Activated naive CD8-positive, alpha-beta T cell treated with anti-CD3 and anti-CD28 coated beads, Interleukin-2, amount 50 U/mL, for 16 hours (primary cell): ENCODE measurements at places on chromosomes 13 and 19.
A peak's percentile ranks its signal among the peaks of the same experiment; 100 is the strongest.

DNA sequence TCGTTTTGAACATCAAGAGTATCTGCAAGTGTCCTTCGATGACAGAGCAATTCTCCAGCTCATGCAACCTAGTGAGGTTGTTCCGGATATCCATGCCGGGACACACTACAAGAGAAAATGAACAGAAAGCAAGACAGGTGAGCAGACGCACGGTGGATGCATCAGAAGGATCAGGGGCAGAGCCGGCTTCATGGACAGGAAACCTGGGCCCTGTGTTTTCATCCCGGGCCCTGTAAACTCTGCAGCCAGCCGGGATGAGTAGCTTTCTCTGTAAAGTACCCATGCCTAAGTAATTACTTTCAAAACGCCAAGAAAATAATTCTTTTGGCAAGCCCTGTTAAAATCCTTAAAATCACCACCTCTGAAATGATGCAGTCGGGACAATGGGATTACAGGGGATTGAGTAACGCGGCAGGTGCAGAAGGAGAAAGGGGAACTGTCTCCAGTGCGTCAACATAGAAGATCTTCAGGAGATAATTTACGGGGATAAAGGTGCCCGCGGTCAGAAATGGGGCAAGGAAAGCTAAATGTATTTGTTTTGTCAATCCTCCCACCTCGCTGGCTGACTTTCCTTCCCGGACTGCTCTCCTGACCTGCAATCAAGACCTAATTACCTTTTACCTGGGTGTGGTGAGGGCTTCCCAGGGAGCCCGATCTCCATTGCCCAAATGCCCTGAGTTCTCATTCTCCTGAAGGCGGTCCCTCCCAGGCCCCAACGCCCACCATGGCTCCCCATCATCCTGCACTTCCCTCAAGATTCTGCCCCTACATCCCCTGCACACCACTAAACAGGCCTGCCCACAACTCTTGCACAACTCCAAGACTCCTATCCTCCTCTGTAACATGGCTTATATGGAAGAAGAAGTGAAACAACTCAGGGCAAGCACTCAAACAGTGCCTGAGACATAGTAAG is 26.2 kb downstream of the INSR start:
- no peak for DNase-seq

DNA sequence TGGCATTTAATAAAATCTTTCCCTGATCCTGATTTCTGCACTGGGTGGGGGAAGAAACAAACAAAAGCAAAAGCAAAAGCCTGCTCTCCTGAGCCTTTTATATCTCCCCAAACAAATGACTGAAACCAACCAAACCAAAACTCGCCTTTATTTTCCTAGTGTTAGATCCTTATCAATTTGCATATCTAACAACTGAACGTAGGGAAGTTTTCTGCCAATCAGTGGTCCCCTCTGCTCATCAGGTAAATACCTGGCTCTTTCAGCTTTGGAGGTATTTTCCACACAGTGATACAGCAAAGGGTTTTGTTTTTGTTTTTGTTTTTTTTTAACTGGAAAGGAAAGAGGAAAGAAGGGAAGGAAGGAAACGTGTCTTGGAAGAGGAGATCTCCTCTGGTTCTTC is 3.3 kb downstream of the AMER2 start:
- DNase-seq = no peak

GRCh38 chr13:100811928-100812327 is 137.3 kb upstream of the TMTC4 start:
- no peak for DNase-seq

GRCh38 chr13:28248080-28248479 is 109.7 kb downstream of the PAN3 start:
- DNase-seq = no peak

- no peak for DNase-seq
These were observed 130.6 kb upstream of the SOX21 start for GRCh38 chr13:94842901-94843300.

GRCh38 chr19:34365463-34366401 is 736 bp downstream of the GPI start:
- no peak for DNase-seq

DNA sequence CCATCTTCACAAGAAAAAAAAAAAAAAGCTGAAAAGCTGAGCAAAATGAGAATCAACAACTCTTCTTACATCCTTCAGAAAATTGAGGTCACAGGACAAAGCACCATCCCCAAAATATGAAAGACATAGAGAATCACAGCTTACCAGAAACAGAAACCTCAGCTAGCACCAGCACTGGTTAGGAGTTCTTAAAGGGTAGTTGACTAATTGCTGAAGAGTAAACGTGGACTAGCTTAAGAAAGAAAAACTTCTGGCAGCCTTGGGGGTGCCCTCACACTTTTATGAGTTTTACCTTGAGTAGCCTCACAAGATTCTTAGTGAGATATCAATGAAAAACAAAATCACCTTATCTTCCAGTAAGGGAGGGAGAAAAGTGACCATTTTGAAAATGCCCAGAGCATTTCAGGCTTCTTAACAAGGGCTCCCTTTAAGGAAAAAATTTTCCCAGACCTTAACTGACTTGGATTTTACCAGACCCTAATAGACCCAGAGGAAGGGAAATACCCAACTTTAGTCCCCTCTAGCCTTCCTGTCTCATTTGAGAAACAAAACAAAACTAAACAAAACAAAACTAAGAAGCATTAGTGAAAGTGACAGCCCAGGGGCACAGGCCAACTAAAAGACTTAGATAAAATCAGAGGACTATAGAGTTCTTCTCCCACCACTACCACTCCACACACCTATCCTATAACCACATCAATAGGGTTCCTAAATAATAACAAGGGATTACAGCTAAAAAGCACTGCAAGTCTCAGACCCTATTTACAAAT is 888.6 kb downstream of the DIAPH3 start:
- DNase-seq = no peak

GRCh38 chr13:34411894-34412293 is 530.2 kb upstream of the NBEA start:
- DNase-seq = no peak

- DNase-seq = no peak
These were observed 32.7 kb upstream of the SOX1 start for GRCh38 chr13:112034231-112034630.

- DNase-seq = no peak
These were observed 461.7 kb downstream of the KLF12 start for GRCh38 chr13:73672492-73672891.

DNA sequence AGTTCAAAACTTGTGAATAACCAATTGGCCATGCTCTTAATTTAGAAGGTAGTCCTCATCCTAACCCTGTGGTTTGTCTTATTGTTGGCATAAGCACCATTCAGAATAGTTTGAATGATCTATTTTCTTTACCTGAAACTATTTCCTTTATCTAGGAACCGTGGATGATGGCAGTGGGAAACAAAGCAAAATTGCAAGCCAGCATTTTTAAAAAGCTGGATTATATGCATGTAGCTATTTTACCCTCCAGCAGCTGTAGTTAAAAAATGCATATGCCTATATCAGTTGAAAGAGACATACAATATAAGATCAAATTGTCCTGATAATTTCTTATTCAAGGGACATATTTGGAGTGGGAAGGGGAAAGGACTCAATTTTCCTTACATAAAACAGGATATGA is 19.3 kb downstream of the ZNF613 start:
- DNase-seq = no peak

- DNase-seq = no peak
These were observed 38.0 kb upstream of the ZNF573 start for GRCh38 chr19:37817180-37817981.

- DNase-seq = no peak
These were observed 4.9 kb downstream of the ACP4 start for GRCh38 chr19:50794876-50795663.

DNA sequence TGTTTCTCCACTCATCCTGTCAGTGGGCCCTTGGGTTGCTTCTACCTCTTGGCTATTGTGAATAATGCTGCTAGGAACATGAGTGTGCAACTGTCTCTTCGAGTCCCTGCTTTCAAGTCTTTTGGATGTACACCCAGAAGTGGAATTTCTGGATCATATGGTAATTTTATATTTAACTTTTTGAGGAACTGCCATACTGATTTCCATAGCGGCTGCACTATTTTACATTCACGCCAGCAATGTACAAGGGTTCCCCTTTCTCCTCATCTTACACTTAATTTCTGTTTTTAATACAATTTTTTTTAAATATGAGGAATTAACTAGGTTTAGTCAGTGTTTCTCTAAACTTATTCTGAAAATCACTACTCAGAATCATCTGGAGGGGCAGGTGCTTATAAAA is 24.2 kb upstream of the SLC46A3 start:
- no peak for DNase-seq

- no peak for DNase-seq
These were observed 34.4 kb upstream of the NANOS3 start for GRCh38 chr19:13842291-13843103.

GRCh38 chr13:66847541-66847940 is 382.6 kb downstream of the PCDH9 start:
- no peak for DNase-seq

GRCh38 chr19:633786-634639 is 676 bp upstream of the POLRMT start:
- no peak for DNase-seq

- DNase-seq = no peak
These were observed 25.0 kb downstream of the AP2S1 start for GRCh38 chr19:46825731-46826055.

- DNase-seq = no peak
These were observed 297.9 kb downstream of the NDFIP2 start for GRCh38 chr13:79778741-79779460.

DNA sequence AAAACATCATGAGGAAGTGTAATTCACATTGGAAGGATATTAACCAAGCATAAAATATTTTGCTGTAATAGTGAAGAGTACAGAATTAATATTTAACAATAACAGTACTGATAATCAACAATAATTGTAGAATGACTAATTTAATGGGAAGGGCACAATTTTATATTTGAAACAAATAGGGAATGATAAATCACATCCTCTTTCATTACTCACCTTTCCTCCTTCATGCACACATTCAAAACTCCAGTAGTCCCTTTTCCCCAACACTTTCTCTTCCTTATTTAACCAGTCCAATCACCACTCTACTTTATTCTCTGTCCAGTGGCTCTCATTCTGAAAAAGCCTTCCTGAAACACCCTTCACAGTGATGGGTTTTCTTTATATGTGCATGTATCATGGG is 110.8 kb upstream of the POSTN start:
- DNase-seq = no peak

GRCh38 chr19:19259741-19260140 is 13.4 kb downstream of the TM6SF2 start:
- no peak for DNase-seq

DNA sequence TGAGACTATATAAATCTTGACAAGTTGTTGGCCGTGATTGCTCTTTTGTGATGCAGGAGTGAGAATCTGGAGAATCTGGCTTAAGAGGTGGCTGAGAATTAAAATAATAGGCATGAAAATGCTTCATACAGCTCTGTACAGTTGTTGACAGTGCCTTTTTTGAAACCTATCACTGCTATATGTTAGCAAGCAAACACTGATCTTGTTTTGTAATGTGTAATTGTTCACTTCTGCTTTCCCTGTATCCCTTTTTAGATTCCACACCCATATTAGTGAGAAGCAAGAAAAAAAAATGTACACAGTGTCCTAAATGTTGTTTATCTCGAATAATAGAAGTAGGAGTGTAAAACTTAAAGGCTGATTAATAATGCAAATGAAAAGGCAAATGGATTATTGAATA is 31.1 kb downstream of the ITM2B start:
- DNase-seq = no peak

GRCh38 chr19:16325161-16325527 is 518 bp downstream of the KLF2 start:
- no peak for DNase-seq

GRCh38 chr19:1401138-1401888 is at the start of gene GAMT:
Gene GAMT (minus strand): TSS chr19:1401542. CDS start chr19:1401476, 66 bp downstream.
- DNase-seq = no peak

DNA sequence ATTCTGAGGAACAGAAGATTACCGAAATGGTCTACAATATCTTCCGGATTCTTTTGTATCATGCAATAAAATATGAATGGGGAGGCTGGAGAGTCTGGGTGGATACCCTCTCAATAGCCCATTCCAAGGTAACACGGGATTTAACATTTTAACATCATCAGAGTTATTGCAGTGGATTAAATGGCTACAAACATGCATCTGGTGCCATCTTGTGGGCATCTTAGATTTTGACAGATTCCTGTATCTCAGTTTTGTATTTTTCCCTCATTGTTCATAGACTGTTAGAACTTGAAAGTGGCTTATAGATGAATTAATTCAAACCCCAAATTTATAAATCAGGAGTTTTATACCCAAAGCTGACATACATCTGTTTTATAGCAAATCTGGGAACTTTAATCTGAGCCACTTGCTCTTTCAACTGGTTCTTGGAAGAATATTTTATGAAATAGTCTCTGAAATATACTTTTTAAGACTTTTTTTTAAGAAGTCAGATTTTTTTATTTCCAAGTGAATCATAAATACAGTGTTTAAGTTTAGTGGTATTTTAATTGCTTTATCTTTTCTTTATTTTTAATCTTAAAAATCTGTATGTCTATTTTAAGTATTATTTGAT is 215.2 kb downstream of the NBEA start:
- no peak for DNase-seq

GRCh38 chr19:8610936-8611300 is 403 bp upstream of the ADAMTS10 start:
- no peak for DNase-seq

- DNase-seq = peak; percentile 55
These were observed 54.0 kb downstream of the GNG7 start for GRCh38 chr19:2648528-2648937.

DNA sequence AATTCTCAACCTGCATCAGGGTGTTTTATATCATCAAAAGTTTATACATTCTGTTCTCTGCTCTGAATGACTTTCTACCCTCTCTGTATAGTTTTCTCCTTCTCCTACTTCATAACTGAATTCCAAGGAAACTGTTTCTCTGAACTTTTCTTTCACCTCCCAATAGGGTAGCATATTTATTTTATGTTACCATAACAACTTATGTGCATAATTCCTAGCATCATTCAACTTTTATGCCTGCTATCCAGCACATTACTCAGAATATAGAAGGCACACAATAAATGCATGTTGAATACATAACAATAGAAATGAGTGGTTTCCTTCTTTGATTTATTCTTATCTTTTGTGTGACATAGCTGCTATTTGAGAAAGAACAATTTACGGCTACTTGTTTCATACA is 2385.0 kb downstream of the PCDH9 start:
- DNase-seq = no peak

GRCh38 chr13:110233951-110234280 is 73.0 kb downstream of the COL4A1 start:
- no peak for DNase-seq

DNA sequence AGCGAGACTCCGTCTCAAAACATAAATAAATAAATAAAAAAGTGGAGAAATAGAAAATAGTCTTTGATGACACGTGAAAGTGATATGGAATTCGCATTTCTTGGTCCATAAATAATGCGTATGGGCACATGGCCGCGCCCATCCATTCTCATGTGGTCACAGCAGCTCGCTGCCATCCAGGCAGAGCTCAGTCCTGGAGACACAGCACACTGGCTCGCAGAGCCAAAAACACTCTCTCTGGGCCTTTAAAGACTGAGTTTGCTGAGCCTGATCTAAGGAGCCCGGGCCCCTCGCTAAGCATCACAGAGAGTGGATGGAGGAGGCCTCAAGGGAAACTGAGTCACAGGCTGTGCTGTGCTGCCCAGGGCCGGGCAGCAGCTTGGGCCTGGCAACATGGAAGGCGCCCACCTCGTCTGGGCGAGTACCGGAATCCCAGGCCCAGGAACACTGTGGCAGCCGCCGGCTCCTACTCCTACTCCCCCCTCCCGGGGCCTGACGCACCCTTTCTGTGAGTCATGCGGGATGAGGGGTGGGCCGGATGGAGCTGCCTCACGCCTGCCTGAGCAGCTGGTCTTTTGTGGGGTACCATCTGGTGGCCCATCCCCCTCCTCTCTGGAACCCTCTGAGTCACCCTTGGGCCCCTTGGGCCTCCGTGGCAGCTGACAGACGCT is 28.9 kb upstream of the CACTIN start:
- DNase-seq = no peak
